ENCODE measurements at places on chromosomes 1 and 21.

- DNase-seq = no peak
Observed at GRCh38 chr1:245079021-245079609, 75.7 kb upstream of the KIF26B start.

GRCh38 chr1:2134266-2134620 lies 60.3 kb downstream of the FAAP20 start:
- DNase-seq = no peak

- no peak for DNase-seq
Observed at GRCh38 chr1:188871164-188871563, 1606.5 kb downstream of the BRINP3 start.

- no peak for DNase-seq
Observed at GRCh38 chr1:196678510-196678884, 26.7 kb downstream of the CFH start.

- no peak for DNase-seq
Observed at GRCh38 chr1:197737916-197738315, 37.4 kb downstream of the DENND1B start.

DNA sequence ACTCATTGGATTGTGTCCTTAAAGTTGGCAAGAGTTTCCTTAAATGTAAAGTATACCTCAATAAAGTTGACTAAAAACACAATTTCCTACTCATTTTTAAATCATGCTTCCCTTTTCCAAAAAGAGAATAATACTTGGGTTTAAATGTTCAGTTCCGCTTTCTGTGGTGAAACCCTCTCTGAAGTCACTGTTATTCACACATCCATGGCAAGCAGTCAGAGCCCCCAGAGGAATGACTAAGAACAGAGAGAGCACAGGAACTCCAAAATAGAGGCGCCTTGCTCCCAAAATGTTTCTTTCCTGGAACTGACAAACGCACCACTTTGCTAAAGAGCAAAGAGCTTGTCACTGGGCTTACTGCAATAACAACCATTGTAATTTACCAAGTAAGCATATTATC lies 142.5 kb downstream of the TIAM1 start:
- no peak for DNase-seq

DNA sequence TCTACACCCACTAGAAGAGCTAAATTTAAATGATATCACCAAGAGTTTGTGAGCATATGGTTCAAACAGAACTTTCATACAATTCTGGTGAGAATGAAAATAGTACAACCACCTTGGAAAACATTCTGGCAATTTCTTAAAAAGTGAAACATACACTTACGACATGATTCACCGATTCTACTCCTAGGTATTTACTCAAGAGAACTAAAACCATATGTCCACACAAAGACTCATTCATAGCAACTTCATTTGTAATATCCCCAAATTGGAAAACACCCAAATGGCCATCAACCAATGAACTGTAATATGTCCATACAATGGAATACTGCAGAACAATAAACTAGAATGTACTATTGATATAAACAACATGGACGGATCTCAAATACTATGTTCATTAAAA lies 51.2 kb upstream of the ADAM30 start:
- no peak for DNase-seq

DNA sequence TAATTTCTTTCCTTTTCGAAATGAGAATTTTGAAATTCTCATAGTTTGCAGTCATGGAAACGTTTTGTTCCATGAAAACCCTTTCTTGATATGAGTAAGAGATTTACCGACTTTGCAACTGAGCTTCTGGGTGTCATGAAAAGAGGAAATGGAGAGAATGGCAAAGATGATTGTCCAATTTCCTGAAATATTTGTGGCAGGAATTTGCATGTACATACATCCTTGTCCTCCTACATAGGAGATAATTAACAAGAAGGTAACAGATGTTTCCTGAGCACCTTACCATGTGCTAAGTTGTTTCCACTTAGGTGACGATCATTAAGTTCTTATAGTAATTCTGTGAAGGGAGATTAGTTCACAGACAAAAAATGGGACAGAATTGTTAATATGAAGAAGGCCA lies 170.7 kb downstream of the NEGR1 start:
- DNase-seq = no peak

DNA sequence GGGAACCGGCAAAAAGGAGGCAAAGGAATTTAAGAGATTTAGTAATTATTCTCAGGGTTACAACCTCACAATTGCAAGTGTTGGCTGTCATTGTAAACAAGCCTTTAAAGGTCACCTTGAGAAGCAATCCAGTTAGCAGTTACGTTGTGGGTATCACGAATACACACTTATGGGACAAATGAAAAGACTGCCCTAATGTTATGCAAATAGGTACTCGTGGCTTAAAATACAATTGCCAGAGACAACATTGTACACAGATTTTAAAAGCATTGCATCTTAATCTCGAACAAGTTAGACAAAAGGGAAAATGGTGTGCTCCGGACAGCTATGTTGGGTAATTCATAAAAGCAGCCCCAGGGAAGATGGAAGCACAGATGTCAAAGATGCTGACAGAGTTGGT lies 120.5 kb upstream of the ZC3H12A start:
- DNase-seq = no peak

DNA sequence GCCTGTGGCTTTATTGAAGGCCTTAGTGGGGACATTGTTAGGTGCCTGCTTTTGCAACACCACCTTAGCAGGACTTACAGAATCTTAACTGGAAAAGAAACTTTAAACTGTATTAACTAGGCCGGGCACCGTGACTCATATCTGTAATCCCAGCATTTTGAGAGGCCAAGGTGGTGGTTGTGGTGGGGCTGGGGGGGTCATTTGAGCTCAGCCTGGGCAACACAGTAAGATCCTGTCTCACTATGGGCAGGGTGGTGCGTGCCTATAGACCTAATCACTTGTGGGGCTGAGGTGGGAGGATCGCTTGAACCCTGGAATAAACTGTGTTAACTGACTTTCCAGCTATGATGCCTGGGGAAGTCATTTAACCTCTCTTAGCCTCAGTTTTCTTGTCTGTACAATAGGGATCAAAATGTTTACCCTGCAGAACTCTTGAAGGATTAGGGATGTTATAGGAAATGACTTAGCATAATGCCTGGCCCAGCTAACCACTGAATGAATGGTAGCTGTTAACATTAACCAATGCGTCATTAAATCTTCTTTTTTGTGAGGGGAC lies 39.5 kb downstream of the IER5 start:
- no peak for DNase-seq

- DNase-seq = no peak
Observed at GRCh38 chr1:226945106-226945857, 5.2 kb downstream of the COQ8A start.

- DNase-seq = no peak
Observed at GRCh38 chr21:29376556-29376955, 77.8 kb downstream of the BACH1 start.

DNA sequence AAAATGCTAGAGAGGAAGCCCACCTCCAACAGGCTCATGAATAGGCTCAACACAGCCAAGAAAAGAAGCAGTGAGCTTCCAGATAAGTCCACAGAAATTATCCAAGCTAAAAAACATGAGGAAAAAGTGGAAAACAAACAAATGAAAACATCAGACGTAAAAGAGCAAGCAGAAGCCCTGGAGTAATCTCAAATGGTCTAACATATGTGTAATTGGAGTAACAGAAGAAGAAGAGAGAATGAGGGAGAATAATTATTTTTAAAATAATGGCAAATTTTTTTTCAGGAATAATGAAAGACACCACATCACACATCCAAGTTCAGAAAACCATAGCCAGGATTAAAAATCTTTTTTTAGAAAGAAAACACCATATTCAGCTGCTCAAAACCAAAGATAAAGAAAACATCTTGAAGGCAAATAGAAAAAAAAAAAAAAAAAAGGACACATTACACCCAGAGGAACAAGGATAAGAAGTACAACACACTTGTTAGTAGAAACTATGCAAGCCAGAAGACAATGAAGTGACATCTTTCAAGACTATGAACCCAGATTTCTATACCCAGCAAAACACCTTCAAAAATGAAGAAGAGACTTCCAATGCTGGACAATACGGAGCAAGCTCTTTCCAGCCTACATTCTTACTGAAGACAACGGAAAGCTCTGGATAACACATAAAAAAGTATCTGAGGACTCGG lies 10.6 kb upstream of the SUMO3 start:
- no peak for DNase-seq

- DNase-seq = no peak
Observed at GRCh38 chr1:160625725-160626498, 20.9 kb downstream of the SLAMF1 start.

GRCh38 chr1:202210385-202210784 lies 16.8 kb downstream of the LGR6 start:
- no peak for DNase-seq

DNA sequence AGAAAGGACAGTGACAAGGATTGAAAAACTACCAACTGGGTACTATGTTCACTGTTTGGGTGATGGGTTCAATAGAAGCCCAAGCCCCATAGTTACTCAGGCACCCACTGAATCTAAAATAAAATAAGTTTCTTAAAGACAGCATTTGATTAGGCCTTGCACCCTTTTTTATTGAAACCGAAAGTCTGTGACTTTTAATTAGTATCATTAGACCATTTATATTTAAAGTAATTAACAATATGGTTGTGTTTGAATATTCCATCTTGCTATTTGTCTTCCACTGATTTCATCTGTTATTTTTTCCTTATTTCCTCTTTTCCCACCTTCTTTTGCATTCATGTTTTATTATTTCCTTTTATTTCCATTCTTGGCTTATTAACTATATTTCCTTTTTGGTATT lies 27.4 kb downstream of the KLHDC7A start:
- DNase-seq = no peak

DNA sequence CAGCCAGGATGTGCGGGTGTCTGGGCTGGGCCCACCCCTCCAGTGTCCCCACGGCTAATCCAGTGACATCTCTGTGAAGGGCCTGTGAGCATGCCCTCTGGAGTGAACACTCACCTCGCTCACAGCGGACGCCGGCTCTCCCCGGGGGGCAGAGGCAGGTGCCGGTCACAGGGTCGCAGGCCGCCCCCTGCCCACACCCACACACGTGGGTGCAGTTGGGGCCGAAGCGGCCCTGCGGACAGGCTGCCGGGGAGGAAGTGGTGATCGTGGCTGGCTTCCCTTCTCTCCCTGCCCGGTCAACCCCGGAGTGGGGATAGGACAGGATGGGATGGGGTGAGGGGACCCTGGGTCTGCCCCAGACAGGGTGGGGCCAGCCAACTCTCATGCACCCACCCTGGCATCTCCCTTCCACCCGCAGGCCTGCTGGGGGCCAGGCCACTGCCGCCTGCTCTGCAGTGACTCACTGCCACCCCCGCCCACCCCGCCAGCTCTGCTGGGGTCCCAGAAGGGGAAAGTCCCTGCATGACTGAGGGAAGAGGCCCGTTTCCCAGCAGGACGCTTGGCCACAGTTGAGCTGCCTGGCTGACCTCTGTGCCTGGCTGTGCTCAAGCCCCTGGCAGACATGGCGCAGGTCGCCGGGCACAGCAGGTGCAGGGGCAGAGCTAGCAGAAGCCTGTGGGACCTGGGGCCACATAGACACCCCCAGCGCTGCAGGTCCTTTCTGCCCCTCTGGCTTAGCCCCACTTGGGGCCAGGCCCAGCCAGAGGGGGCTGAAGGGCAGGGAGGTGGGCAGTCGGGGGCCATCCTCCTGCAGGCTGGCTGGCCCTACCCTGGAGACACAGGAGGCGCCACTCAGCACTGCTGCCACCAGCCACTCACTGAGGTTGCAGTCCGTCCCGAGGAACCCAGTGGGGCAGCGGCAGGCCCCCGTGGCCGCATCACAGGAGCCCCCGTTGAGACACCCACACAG lies 41.6 kb downstream of the ARHGEF16 start:
- no peak for DNase-seq

- no peak for DNase-seq
Observed at GRCh38 chr1:216215169-216215568, 208.1 kb downstream of the USH2A start.

DNA sequence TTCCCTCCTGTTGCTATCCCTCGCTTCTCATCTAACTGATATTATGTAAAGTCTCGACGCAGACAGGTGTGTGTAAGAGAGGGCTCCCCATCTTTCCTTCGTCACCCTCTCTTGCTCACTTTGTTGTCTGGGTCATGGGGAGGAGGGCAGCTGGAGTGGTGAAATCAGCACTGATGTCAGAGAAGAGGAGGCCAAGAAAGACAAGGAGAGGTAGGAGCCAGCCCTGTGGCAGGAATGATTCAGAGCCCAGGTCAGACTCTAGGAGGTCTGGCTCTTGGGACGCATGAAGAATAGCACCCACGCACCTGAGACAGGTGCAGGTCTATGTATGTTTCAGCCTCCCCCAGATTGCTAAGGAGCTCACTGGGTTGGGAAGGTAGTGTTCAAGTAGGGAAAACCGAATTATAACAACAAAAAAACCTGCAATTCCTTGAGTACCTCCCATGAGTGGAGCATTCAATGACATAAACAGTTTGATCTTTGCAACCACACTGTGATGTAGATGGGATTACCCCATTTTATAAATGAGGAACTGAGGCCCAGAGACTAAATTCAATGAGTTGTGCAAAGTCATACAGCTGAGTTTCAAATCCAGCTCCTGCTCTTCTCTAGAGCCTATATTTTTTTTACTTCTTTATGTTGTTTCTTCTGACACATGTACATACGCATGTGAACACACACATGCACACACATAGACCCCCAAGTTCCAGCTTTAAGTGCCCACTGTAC lies 10.4 kb downstream of the NUAK2 start:
- DNase-seq = no peak

- DNase-seq = no peak
Observed at GRCh38 chr1:181386340-181386739, 97.0 kb upstream of the CACNA1E start.

- no peak for DNase-seq
Observed at GRCh38 chr1:34165422-34165921, 442 bp upstream of the CSMD2 start.

DNA sequence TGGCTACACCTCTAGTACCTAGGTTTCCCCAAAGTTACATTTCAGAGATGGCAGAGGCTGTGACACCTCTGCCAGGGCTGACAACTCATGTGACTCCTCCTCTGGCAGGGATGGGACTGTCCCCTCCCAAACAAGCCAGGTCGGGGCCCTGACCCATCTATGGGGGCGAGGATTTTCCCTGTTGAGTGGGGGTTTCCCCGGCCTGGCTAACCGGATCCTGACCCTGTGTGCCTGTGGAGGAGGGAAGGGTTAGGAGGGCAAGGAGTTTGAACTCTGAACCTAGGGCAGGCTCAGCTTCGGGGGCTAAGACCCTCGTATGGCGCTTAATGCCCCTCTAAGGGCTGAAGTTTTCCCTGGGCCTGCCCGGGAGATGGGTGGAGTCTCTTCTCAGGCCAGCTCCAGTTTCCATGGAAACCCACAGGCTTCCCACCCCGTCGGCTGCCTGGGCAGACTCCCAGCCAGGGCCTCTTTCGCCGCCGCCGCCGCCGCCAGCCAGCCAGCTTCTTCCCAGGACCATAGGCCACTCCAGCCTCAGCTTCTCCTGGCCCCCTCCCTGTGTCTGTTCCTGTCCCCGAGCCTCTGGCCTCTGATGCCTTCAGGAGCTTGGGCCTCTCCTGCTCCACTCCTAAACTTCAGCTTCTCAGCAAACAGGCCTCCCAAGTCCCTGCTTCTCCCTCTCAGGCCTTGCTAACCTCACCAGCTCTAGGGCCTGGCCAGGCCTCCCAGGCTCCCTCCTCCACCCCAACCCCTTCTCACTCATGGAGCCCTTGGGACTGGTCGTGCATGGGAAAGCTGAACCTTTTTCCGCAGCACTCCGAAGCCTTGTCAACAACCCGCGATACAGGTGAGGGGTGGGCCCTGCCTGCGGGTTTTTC lies at the start of gene BTBD19:
TSS of gene BTBD19 (plus strand) at position 461 of the 875 bp plus-strand sequence. CDS start at position 759, 298 bp downstream.
- no peak for DNase-seq

GRCh38 chr1:9321480-9321849 lies 28.8 kb downstream of the SPSB1 start:
- DNase-seq = no peak

All from stimulated activated CD4-positive, alpha-beta T cell treated with anti-CD3 and anti-CD28 coated beads, Interleukin-1b, Interleukin-23, amount 100 ng/mL, for 1 hour (primary cell).